Fibroblast of mammary gland (primary cell): ENCODE measurements at places on chromosomes 2 and 18.

GRCh38 chr2:158486150-158486969 is 29.6 kb downstream of the PKP4 start:
- DNase-seq: no peak

GRCh38 chr2:122681626-122682025 is 926.2 kb downstream of the TSN start:
- DNase-seq: no peak

- no peak for DNase-seq
These were observed 257.2 kb downstream of the TXNL1 start for GRCh38 chr18:56381196-56381595.

DNA sequence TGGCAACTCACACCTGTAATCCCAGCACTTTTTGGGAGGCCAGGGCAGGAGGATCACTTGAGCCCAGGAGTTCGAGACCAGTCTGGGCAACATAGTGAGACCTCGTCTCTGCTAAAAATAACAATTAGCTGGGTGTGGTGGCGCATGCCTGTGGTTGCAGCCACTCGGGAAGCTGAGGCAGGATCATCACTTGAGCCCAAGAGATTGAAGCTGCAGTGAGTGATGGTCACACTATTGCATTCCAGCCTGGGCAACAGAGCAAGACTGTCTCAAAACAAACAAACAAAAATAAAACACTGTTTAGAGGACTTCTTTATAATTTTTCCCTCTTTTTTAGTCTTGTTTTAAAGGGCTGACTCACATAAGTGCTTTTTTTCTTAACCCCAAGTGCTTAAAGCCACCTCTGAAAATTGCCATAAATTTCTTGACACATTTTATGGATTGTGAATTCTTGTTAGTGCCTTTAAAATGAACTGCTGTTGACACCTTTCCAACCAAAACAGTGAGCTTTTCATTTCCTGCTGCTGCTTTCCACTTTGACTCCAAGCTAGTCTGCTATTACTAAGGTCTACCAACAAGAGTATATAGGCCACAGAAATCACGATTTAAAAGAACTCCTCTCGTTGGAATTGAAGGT is 41.7 kb downstream of the CYP20A1 start:
- DNase-seq: peak; percentile 15

DNA sequence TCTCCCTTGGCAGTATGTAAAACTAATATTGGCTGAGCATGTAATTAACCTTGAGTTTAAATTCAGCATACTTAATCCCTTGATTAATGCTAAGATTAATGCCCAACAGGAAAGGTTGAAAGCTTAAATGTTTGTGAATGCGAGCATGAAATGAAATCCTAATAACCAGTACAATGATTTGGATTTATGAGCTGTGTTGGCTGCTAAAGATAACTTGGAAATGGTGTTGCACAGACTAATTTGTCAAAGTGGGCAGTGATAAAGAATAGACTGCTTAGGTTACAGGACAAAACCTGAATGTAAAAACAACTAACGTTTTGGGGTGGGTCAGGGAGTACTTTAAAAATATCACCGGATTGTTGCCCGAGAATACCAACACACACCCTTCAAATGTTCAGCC is 70.6 kb downstream of the MGAT5 start:
- no peak for DNase-seq

- peak; percentile 46 for DNase-seq
These were observed 33.8 kb downstream of the TOGARAM2 start for GRCh38 chr2:29014811-29015421.

GRCh38 chr2:132415256-132415914 is 1.2 kb upstream of the GPR39 start:
- DNase-seq: peak; percentile 40

DNA sequence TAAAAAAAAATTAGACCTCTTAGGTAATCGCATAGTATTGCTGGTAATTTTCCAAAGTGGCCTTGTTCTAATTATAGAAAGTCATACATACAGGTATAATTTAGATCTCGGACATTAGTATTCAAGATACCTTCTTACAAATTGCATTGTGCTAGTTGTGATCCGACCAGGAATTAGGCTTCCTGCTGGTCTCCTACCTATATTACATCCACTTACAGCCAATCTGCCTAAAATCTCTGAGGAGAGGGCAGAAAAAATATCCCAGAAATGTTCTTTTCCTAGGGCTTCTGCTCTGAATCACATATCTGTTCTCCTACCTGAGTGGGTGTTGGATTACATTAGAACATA is 314.7 kb upstream of the GULP1 start:
- DNase-seq: no peak

GRCh38 chr18:69898241-69898861 is 49.3 kb downstream of the CD226 start:
- DNase-seq: no peak

- DNase-seq: peak; percentile 45
These were observed 312.4 kb upstream of the MC4R start for GRCh38 chr18:60684843-60685513.

GRCh38 chr2:182715121-182715891 is 751 bp upstream of the DNAJC10 start:
- peak; percentile 14 for DNase-seq

GRCh38 chr2:9415516-9416169 is 7.7 kb downstream of the ITGB1BP1 start:
- DNase-seq: peak; percentile 41

- DNase-seq: peak; percentile 63
These were observed 58.6 kb upstream of the SLC25A52 start for GRCh38 chr18:31819106-31819924.

GRCh38 chr2:9764153-9764778 is 79.0 kb upstream of the TAF1B start:
- DNase-seq: no peak

DNA sequence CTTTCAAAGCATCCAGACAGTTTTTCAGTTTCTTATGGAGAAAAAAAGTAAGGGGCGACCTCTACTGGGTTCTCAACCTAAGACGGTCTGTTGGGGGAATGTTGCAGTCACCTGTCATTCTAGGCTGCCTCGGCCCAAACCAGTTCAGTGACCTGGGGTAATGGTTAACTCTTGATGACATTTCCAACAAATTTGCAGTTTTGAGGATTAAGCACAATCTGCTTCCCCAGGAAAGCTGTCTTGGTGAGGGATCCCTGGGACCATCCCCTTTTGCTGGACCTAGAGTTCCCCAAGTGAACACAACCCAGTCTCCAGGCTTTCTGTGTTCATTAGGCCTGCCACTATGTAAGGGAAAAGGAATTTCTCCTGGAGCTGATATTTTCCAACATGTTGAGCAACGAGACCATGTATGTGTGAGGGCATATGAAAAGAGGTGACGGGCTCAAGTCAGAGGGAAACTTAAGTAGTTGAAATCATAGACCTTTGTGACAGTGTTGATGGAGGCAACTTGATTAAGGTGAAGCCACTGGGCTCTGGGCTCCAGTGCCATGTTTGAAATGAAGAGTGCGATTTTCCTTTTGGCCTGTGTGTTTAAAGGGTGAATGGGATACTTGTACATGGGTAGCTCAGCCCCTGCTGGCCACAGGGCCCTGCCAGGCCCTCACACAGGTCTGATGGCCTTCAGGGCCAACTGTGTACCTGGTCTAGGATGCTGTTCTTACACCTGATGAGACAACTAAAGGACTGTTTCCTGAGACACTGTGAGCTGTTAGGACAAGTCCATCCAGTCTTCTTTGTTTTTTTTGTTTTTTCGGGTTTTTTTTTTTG is 27.0 kb downstream of the FOSL2 start:
- no peak for DNase-seq

DNA sequence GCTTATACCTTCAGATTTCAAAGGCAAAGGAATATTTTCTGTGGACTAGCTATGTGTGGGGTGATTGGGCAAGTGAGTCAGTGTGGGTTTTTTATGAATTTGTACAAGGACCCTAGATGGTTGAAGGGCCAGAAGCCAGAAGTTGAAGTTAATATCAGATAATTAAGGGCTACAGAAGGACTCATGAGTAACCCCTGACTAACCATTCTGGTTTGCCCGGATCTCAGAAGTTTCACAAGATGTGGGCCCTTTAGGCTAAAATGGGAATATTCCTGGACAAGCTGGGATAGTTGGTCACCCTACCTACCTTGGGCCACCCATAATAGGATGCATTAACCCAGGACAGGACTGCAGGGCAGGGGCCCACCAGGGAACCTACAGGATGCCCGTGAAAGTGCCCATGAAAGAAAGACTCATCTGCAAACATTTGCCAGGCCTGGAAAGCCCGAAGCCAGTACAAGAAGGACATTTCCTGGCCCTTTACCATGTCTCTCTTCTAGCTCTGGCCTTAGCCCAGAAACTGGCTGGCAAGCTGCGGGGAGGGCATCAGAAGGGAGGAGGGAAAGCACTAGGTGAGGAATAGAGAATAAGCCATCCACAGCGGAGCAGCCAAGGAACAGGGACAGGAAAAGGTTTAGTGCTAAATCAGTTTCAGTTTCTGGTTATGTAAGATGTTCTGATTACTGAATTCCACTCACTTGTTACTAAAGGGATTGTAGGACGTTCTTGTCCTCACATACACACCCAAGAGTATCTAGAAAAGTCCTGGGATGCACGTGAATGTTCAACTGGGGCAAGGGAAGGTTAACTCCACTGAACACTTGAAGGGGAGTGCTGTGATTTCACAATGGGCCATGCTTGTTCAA is 33.6 kb downstream of the GCG start:
- DNase-seq: peak; percentile 96

DNA sequence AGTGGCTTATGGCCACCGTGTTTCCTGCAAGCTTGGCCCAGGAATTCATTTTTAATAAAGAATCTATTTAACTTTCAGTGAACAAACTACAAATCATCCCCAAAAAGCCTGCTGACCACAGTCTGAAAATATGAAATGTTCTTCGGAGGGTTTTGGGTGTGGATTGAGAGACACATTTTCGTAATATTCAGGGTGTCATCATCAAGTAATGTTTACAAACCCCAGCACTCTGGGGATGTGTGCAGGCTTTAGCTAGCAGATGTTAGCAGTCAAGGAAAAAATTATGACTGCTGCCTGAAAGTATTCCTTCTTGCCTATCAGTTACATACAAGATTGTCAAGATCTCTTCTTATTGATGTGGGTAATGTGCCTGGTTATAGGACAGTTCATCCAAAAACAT is 143.9 kb upstream of the FN1 start:
- peak; percentile 97 for DNase-seq

DNA sequence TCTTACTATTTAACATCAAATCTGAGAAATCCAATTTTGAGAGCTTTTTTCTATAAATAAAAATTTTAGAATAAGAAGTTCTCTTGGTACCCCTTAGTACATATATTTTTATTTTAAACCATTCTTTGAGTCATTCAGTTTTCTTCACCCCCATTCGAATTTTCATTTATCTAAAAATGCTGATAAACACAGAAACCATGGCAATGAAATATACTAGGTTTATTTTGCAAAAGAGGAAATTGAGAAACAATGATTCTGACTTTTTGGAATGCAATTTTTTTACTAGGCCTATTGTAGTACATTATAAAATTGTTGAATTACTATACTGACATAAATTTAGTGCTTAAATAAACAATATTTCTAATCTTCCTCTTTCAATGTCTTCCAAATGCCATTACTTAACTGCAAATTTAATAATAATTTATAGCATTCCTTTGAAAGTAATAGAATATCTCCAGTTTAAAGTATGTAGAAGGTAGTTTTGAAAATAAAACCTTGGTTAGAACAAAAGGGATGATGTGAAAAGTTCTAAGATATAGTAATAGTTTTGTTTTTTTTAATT is 46.3 kb downstream of the TANK start:
- DNase-seq: no peak

- DNase-seq: peak; percentile 93
These were observed 17.6 kb upstream of the PPP4R1 start for GRCh38 chr18:9631814-9632496.

GRCh38 chr2:28163627-28164279 is 228.9 kb upstream of the FOSL2 start:
- DNase-seq: peak; percentile 16

- peak; percentile 48 for DNase-seq
These were observed 615 bp downstream of the ADNP2 start for GRCh38 chr18:80109676-80110078.

DNA sequence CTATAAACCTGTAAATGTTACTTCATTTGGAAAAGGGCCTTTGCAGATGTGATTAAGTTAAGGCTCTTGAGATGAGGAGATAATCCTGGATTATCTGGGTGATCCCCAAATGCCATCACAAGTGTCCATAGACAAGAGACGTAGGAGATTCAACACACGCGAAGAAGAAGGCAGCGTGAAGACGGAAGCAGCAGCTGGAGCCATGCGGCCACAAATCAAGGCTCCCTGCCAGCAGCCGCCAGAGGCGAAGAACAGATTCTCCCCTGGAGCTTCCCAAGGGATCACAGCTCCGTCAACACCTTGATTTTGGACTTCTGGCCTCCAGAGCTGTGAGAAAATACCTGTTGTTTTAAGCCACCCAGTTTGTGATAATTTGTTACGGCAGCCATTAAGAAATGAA is 11.0 kb upstream of the VAPA start:
- peak; percentile 28 for DNase-seq

DNA sequence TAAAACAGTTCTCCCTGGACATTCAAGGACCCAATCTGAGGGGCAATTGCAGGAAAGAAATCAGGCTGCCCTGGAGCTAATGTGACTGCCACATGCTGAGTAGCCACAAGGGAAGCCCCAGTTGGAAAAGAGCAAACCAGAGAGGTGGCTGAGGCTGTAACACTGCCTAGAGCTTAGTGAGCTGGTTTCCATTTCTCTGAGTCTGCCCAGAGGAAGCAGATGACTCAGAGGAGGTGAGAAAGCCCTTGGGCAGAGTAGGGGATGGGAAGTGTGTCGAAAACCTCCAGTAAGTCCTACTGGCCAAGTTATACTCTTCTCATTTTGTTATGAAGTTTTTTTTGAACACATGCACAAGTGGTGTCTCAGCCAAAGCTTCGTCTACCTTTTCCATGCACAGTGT is 753.0 kb downstream of the CNTNAP5 start:
- DNase-seq: no peak

DNA sequence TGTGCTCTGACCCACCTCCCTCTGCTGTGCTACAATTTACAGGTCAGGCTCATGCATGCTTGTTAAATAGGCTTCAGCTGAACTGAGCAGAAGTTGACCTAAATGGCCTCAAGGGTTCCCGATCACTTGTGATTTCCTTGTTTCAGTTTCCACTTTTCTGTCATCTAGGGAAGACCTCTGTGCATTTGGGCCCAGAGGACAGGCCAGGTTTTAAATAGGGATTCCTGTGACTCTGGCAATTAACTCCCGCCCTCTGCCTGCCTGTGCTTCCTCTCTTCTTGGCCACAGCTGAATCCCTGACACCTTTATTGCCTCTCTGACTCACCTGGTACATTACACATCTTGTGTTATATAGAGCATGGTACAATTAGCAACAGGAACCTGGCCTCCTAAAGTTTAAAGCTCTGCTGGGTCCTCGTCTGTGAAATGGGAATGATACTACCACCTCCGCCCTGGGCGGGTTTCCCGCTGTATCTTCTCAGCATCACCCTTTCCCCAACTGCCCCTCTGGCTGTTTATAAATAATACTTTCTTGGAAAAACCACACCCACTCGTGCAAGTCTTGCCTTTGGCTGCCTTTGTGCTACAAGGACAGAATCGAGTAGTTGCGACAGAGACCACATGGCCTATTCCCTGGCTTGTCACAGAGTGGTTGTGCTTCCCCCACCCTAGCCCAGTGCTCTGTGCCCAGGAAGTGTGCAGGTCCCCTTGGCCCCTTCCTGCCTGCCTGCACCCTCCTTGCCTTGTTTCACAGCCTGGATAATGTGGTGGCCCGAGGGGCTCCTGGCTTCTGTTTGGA is 7.9 kb downstream of the CABLES1 start:
- DNase-seq: no peak
